ENCODE measurements at places on chromosomes 13 and 19.

DNA sequence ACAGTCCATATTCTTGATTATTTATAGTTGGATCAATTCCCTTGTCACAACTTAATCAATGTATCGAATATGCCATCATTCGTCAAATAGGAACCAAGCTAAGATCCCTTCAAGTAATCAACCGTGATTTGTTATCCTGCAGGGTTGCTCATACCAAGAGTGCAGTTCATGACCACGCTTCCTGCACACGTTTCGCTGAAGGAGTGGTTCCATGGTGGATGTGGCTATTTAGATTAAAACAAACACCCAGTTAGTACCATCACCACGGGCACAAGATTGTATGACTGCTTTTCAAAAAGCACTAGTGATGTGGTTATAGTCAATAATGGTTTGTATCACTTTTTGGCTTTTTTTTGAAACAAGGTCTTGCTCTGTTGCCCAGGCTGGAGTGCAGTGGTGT lies 41.1 kb upstream of the CCNE1 start:
- DNase-seq = no peak

DNA sequence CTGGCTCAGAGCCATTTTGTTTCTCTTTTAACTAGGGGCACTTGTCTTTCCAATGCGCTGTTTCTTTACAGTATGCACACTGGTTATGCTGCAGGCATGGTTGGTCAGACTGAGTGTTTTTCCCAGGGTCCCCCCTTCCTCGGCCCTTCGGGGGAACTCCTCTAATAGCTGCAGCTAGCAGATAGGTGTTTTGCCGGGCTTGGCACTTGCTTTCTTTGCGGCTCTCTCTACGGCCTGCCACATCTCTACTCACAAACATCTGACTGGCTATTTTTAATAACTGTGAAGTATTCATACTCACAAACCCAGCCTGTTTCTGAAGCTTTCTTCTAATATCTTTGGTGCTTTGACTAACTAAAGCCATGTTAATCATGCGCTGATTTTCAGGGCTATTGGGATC lies 89.4 kb downstream of the SLC25A15 start:
- no peak for DNase-seq

- no peak for DNase-seq
Observed at GRCh38 chr13:112346899-112347229, 29.3 kb upstream of the SPACA7 start.

- no peak for DNase-seq
Observed at GRCh38 chr19:31346184-31347059, 2.8 kb downstream of the TSHZ3 start.

DNA sequence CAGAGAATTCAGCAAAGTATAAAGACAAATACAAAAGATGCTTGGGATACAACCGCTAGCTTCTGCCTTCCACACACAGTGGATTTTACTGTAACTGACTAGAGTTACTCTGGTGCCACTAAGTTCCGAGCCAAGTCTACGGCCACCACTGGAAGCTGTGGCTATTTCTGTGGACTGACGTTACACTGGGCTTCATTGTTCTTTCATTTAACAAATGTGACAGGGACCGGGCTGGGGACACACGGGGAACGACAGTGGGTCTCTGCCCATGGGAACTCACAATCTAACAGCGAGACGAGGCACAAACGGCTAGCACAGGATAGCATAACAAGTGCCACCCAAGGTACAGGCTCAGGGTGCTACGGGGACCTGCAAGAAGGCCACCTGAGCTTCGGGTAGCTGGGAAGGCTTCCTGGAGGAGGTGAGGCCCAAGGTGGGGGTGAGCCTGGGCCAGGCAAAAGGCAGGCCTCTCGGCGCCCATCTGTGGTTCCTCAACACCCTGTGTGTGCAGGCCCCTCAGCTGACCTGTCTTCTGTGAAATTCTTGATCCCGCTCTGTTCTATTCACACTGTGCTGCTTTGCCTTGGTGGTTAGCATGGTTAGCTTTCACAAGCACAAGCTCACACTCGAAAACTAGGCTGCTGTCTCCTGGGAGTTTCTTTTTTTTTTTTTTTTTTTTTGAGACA lies 10.3 kb upstream of the IL4I1 start:
- DNase-seq = no peak

- no peak for DNase-seq
Observed at GRCh38 chr19:42090672-42091071, 14.7 kb downstream of the ZNF574 start.

GRCh38 chr13:98853771-98854221 lies 101.3 kb upstream of the SLC15A1 start:
- no peak for DNase-seq

Measured in hepatocyte (in vitro differentiated cells).